ENCODE measurements at places on chromosomes 5 and 9.

- DNase-seq = no peak
These were observed 99.2 kb upstream of the SPATA31C2 start for GRCh38 chr9:88237479-88237961.

DNA sequence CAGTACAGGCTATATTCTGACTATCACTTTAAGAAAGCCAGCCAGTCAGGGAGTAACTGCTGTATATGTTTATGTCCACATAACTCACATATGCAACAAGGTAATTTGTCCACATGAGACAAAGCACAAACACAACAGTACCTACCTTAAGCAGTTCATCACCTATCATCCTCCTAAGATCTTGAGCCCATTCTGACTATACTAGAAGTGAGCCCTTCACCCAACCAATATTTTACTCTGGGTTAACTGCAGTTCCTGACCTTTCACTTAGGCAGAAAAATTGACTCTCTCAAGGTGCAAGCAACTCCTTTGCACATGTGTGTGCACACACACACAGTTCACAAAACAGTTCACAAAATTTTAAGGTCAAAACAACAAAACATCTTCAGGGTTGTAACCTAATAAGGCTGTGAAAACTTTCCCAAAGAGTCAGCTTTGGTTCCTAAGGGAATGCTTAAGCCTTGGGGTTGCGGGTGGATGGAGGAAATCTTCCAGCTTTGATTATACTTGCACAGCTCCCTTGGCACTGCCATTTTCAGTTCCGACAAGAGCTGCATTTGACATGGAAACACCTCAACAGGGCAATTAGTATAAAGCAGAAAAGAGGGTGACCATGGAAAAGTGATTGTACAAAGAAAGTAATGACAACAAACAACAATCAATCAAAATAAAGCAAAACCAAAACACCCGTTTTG, 215.3 kb downstream of the NFIB start:
- no peak for DNase-seq

GRCh38 chr9:98913705-98914104, 30.0 kb upstream of the COL15A1 start:
- no peak for DNase-seq

GRCh38 chr9:120242116-120242811, 337.7 kb downstream of the CDK5RAP2 start:
- DNase-seq = no peak

DNA sequence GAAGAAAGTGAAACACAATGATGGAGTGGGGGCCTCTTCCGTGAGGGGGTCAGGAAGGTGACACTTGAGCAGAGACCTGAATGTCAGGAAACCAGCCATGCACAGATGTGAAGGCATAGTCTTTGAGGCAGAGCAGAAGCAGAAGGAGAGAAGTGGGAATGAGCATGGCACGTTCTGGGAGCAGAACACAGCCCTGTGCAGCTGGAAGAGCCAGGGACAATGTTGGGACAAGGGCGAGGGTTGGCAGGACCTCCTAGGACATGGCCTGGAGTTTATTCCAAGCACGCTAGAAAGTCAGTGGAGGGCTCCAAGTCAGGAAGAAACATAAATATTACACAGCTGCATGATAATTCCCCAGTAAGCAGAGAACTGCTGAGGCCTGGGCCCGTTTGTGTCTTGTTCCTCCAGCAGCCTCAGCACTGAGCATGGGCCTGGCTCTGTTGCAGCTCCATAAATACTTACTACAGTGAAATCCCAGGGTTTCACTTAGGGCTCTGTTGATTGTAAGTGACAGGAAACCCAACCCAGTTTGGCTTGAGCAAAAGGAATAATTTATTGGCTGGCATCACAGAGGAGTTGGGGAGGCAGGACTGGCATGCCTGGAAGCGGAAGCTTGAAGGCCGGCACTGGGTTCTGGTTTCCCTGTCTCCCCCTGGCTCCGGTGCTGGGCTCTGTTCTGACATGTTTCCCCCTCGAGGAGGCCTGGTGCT, 66.2 kb downstream of the MVB12B start:
- DNase-seq = no peak

DNA sequence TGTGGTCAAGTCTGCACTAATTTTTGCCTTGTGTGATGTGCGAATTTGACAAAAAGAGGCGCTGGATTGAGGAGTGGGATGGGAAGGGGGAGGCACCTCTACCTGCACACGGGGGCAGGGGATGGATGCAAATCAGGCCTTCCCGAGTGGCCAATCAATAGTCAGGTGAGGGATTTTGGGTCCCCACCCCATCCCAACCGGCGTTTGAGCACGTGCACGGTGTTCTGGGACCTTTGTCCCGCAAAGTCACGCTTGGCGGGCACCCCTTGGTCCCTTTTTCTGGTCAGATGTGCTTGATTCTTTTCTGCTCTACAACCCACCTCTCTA, 685 bp upstream of the ADAMTS19 start:
- peak; percentile 4 for DNase-seq

DNA sequence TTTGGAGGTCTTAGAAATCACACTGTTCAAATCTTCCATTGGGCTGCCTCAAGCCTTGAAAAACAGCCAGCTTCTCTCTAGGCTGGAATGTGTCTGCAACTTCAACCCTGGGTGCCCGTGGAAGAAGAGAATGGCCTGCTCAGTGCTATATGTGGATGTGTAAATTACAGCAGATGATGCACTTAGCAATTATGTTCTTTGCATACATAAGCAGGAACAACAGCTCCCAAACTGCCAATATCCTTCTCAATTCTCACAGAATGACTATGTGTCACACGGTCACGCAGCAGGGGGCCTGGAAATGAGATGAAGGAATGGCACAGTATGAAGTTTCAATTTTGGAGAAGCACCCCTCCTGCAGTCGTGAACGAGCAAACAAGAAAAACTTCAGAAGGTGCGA, 175.2 kb upstream of the SMARCA2 start:
- DNase-seq = no peak

DNA sequence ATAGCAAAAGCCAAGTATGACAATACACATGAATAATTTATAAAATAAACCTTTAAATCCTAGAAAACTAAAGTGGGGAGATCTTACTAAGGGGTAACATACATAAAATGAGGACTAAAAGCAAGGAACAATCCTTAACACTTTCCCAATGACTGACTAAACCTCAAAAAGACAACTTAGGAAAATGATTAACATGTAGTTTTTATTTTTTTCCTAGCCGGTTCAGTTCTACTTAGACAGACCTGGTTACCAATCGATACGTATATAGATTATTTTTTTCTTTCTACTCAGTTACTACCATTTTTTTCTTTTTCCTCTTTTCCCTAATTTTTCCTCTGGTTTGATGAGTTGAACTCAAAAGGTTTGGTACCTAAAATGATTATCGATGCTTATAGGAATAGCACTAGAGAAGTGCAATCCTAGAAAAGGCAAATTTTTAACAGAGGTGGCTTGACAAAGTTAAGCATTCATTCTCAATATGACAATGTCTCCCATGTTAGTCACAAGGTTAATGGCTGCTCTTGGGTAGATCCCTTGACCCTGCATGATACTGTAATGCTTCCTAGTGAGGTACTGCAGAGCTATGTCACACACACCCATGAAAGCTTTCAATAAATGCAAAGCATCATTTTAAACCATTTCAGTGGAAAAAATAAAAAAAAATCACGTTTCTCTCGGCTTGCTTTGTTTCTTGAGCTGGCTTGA, 41.5 kb downstream of the FBXO4 start:
- no peak for DNase-seq

DNA sequence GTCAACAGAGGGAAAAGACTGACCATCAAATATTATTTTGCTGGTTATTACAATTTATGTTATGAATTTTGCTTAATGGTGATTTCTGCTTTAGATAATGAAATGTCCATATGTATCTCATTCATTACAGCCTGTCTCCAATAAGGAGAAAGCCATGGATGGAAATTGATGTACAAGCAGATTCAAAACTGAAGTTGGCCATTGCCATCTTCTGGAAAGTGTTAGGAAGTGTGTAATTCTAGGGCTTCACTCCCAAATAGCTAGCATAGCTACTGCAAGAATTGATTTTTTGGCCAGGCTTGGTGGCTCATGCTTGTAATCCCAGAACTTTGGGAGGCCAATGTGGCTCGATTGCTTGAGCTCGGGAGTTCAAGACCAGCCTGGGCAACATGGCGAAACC, 45.8 kb downstream of the DYNC2I2 start:
- no peak for DNase-seq

GRCh38 chr5:59299006-59299405, 594.5 kb downstream of the PDE4D start:
- DNase-seq = no peak

- DNase-seq = peak; percentile 17
These were observed 9.0 kb downstream of the FXN start for GRCh38 chr9:69044240-69045219.

GRCh38 chr5:39355324-39355723, 9.0 kb downstream of the C9 start:
- DNase-seq = no peak
